Activated T-cell treated with anti-CD3 and anti-CD28 coated beads, Interleukin-2, amount 50 U/mL, for 1 hour (primary cell): ENCODE measurements at places on chromosomes 11 and 22.

DNA sequence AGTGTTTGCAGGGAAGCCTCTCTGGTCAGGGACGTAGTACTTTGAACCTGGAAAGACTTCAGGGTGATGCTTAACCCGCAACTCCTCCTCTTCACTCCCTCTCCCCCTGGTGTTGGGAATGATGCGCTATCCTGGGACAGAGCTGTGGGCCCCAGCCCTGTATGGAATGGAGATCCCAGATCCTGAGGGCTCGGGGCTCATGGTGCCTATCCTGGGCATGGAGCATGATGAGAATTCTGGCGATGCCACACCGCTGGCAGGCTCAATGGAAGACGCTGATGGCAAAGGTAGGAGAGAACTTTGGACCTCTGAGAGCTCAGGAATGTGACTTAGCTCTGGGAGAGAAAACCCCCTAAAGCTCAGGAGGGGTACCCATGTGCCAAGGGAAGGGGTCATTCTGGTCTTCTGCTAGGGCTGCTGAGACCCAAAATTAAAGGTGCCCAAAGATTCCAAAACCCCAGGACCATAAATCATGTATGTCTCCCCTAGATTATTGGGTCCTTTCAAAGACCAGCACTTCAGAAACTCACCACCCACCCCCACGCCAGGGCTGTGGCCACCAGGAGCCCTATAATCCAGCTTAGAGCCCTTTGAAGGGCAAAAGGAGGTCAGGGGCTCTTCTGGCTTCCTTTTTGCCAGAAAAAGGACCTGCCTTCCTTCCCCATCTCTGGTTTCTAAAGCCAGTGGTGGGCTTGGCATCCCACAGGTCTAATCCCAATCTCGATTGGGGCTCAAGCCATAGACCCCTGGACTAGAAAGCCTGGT is 52.5 kb downstream of the BTG4 start:
- DNase-seq, result no peak

DNA sequence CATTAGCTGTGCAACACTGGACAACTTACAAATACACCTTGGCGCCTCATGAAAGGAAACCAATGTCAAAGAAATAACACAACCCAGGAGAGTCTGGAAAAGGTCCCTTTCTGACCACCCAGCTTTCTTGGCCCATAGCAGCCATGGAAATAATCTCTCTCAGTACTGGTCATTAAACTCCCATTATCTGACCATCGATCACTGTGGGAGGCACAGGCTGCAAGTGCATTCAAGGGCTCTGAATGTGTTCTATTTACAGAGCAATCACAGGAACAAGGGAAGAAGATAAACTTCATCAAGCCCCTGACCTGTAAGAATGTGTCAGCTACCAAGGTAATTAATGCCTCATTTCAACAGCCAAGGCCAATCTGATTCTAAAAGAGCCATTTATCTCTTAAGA is 40.1 kb downstream of the CTSC start:
- no peak for DNase-seq

- no peak for DNase-seq
These were observed 206.1 kb downstream of the PGR start for GRCh38 chr11:100923555-100923954.

- no peak for DNase-seq
These were observed 29.5 kb downstream of the SLC22A12 start for GRCh38 chr11:64620381-64620971.

GRCh38 chr11:80980227-80980626 is 1539.4 kb upstream of the TENM4 start:
- DNase-seq, result no peak

DNA sequence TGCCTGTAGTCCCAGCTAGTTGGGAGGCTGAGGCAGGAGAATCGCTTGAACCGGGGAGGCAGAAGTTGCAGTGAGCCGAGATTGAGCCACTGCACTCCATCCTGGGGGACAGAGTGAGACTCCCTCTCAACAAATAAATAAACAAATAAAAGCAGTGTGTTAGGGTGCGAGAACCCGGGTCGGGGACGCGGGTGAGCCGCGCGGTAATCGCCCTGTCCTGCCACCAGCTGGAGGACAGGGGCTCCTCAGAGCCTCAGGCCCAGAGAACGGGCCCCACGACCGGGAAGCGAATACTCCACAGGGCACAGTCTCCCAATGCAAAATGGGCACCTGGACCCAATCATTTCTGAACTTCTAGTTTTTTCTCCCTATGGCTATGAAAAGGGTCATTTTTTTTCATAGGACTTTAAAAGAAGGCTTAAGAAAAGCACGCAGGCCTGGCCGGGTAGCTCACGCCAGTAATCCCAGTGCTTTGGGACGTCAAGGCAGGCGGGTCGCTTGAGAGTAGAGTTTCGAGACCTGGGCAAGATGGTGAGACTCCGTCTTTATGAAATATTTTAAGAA is 744 bp upstream of the MCM5 start:
- DNase-seq, result no peak

DNA sequence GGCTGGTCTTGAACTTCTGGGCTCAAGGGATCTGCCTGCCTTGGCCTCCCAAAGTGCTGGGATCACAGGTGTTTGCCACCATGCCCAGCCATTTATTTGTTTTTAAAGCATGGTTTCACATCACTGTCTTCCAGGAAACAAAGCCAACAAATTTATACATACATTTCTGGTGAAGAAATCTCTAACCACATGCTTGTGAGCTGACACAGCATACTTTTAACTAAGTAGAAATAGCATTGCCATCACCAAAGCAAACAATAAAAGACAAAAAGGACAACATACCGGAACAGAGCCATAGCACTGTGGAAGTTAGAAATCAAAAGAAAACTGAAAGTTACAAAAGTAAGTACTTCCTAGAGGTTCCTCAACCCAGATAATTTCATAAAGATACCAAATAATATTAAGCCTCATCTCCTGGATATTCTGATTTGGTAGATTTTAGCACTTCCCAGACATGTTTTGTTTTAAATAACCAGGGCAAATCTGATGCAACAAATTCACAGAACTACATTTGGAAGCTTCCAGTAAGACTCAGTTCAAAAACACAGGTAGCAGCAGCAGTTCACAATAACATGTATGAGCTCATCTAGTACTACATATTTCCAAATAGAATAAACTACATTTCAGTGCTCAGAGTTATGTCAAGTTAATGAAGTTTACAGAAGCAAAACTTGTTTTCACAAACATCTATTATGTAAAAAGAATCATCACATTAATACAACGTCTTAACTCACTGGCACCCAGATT is 70.6 kb downstream of the RRAS2 start:
- no peak for DNase-seq

- DNase-seq, result no peak
These were observed 954 bp upstream of the MN1 start for GRCh38 chr22:27802346-27803073.

- no peak for DNase-seq
These were observed 161.8 kb upstream of the GRK3 start for GRCh38 chr22:25402501-25403283.

- no peak for DNase-seq
These were observed 18.7 kb downstream of the SYNGR1 start for GRCh38 chr22:39368461-39368911.

- no peak for DNase-seq
These were observed 21.6 kb upstream of the TEF start for GRCh38 chr22:41360126-41360525.

DNA sequence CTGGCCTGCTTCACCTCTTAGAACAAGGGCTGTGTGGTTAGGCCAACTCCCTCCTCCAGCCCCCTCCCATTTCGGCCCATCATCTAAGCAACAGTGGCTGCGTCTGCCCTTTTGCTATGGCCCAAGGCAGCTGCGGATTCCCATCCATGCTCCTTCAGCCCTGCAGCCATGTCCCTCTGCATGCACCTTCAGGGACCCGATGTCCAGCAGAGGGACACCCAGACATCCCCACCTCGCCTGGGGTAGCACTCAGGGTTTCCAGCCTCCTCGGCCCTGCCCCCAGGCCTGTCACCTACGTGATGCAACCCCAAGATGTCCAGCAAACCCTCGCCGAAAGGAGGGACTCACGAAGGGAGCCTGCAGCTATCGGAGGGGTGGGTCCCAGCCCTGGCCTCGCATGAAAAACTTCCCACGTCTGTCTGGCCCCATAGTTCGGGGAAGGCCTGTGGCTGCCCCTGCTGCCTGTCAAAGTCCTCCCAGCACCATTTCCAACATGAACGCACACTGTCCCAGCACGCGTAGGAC is 194.4 kb downstream of the CTTN start:
- DNase-seq, result no peak

DNA sequence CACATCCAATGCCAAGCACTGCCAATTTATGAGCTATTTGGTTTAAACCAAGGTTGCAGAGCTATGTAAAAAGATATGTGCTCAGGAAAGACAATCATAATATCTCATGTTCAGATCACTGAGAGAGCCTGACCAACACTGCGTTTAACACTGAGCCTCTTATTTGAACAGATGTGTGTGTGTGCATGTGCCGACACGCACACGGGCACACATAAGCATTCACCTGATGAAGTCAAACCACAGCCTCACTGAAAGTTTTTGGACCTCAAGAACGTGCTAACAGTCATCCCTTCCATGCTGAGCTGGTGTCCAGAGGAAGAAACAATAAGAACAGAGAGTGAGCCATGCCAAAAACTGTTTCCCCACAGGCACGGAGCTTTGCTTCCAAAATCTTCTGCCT is 23.4 kb downstream of the HPS4 start:
- no peak for DNase-seq

- no peak for DNase-seq
These were observed 25.5 kb downstream of the CTTN start for GRCh38 chr11:70423523-70424505.

GRCh38 chr11:124670732-124671131 is 2.8 kb downstream of the SIAE start:
- peak; percentile 46 for DNase-seq

DNA sequence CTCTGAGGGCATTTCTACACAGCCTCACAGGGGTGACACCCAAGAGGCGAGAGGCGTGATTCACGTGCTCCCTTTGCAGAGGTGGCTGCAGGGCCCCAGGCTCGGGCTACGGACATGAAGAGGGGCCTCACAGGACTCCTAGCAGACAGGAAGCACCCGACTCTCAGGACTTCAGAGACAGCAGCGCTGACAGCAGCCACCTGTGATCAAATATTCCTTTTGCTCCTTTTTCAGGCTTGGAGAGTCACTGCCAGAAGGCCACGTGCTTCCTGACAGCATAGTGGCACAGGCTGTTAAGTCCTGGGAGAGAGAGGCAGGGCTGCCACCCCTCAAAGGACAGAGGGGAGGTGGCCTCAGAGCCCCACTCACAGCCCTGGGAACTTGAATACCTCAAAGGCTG is 348.9 kb downstream of the CADM1 start:
- no peak for DNase-seq

DNA sequence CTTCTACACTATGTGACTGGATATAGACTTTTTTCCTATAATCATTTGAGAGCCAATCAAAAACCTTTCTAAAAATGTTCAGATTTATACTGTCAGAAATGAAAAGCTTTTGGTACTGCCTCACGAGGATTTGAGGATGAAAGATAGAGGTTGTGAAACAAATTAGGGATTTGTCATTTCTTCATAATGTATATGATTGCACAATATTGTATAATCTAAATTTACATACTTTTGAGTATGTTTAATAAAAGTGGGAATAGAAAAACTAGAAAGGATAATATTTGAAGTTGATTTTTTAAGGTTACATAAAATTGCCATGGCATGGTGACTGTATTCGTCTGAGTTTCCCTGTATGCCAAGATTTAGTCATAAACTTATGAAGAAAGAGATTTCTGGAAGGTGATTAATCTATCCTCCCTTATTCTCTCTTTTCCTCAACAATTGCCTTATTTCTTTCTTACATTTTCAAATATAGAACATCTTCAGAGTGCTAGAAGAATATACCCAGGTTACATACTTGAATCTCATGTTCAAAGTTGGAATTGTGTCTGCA is 56.2 kb downstream of the CASP12 start:
- no peak for DNase-seq

GRCh38 chr11:1092145-1092670 is 17.5 kb downstream of the MUC2 start:
- DNase-seq, result no peak

DNA sequence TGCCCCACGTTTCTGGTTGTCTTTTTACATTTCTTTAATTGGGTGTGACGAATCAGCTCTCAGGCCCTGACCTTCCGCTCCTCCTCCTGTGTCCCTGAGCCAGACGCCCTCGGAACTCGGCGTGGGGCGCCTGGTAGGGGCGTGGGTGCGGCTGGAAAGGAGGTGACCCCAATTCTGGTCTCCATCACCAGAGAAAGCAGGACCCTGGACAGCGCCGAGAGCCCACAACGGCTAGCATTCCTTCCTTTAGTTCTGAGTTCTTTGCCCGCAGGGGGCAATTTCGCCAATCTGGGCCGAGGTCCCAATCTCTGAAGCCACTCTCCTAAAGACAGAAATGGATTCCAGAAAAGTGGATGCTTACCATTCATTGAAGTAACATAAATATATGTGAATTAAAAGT is 11.7 kb upstream of the RBMXL2 start:
- no peak for DNase-seq

DNA sequence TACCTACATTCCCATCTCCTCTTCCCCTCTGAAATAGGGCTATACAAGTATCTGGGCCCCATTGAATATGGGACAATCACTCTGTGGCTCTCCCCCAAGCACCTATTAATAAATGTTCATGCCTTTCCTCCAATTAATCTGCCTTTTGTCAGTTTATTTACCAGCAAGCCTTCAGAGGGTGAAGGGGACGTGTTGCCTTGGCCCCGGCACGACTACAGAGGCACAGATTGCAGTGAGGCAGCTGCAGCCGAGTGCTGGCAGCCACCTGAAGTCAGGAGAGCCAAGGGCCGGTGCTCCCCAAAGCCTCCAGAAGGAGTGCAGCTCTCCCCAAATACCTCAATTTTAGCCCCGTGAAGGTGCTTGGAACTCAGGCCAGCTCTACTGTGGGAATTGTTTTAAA is 580.9 kb upstream of the B3GAT1 start:
- DNase-seq, result no peak

- no peak for DNase-seq
These were observed 176.5 kb downstream of the TRPC6 start for GRCh38 chr11:101407324-101407723.

DNA sequence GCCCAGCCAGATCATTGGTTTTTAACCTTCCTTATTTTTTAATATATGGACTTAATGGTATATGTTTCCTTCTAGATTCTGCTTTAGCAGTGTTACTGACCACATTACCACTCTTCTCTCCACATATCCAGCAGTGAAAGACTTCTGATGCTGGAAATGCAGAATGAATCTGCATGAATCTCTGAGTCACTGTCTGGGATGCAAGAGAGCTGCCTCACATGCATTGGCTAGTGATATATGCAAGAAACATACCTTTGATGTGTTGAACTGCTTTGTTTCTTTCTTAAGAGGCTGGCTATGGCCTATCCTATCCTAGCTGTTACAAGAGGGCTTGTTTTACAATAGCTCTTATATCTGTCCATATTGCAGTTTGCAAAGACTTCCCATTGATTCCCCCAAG is 16.6 kb upstream of the AMPD3 start:
- DNase-seq, result no peak
